Amygdala (tissue), 56 donors: ENCODE measurements at places on chromosomes 1 and 21.

DNA sequence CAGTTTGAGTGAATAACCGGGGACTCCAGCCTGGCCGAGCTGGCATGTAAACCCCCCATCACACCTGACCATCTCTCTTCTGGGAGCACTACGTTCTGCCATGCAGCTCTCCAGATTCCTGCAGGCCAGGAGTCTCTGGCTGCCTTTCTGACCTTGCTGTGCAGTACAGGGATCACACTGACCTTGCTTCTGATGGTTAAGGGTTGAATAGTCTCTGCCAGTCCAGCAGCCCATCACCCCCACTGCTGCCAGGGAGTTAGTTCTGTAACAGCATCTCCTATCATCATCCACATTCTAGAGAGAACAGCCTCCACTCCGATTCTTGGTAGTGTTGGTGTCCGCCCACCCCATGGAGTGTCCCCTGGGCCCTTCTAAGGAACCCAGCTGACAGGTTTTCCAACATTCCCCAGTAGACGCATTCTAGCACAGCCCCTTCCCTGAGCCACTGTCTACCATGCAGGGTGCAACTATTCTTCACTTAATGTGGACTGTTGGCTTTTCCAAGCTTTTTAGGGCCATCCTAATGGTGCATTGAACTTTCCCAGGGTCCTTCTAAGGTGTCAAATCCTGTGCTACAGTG is 109.8 kb downstream of the RIPK4 start:
- DNase-seq = no peak

- DNase-seq = no peak
Measured at GRCh38 chr1:169528215-169529067, 42.7 kb upstream of the SLC19A2 start.

DNA sequence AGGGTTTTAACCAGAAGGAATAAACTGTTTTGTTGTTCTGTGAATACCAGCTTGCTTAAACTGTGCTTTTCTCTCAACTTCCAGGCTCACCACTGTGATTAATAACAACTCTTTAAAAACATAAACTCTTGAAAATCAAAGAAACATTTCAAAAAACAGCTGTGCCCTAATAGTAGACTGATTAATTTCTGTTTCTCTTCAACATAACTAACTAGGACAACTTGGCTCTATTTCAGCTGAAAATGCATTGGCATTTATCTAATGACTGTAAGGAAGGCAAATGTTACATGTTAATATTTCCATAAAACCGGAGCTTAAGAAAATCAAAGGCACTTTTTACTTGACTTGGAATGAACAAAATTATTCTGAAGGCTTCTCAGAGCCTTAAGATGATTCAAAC is 656.1 kb upstream of the NEGR1 start:
- DNase-seq = no peak

DNA sequence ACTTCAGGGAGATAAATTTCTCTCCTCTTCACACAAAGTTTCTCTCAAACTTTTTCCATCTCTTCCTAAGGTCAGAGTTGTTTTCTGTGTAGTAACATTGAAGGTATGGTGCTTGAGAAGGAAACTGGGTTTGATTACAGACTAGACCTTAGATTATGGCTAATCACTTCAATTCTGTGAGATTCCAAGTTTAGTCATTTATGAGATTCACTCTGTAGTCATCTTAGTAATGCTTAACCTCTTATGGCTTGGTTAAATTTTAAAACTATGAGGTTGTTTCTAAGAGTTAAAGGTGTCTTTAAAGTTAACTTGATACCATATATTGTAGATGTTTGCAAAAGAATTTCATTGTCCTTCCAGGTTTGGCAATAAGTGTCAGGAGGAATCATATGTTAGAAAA is 1092.2 kb downstream of the KCNT2 start:
- DNase-seq = no peak

DNA sequence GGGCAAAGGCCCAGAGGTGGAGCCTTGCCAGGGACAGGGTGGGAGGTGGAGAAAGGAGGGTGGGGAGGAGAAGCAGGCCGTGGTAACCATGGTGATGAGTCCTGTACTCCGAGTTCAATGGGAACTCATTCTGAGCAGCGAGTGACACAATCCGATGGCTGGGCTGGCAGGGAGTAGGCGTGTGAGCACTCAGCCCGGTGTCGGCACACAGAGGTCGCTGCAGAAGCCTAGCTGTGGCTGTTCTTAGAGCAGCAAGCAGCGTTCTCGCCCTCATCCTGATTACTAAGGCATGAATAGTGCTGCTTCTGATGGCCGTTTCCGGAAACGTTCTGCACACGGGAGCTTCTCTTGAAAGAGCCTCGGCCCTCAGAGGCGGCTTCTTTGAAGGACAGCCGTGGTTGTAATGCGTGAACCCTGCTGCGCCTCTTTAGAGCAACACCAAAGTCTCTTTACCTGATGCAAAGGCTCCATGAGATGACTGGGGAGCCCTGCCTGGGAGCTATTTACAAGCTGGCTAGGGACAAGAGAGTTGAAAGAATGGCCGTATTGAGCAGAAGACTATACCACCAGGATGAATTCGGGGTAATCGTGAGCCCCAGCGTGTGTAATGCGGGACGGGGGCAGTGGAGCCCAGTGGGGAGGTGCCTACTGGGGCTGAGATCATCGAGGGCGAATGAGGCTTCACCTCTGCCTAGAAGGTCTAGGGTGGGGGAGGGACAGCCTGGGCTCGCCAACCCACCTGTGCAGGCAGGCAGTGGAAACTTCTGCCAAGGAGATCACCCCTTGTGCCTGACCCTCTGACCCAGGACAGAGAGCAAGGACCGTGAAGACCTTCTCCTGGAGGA is 72.8 kb upstream of the PAX7 start:
- DNase-seq = peak; percentile 23

DNA sequence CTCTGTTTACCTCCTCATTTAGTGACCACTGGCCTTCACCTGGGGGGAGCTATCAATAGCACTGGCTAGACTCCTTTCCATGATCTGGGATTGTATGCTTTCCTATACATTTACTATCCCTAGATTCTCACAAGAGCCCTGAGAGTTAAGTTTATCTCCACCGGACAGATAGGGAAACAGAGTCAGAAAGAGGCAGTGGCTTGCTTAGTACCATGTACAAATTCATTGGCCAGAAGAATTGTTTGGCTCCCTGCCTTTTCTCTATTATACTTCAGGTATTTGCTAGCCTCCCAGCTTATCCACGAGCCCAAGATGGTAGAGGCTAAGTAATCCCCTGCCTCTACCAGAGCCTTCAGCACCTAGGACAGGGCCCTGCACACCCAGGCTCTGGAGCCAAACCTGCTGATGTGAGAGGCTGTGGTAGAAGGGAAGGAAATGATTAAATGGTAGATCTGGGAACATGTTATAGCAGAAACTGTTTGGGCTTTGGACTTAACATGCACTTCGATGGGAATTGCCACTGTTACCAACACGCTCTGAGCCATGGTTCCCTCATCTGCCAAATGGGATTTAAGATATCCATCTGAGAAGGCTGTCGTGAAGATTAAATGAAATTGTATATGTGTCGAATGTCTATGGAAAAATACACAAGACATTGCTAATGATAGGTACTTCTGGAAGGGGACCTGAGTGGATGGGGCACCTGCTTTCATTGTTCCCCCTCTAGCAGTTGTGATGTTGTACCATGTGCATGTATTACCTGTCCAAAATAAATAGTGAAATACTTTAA is 3.1 kb upstream of the BLACAT1 start:
- no peak for DNase-seq

DNA sequence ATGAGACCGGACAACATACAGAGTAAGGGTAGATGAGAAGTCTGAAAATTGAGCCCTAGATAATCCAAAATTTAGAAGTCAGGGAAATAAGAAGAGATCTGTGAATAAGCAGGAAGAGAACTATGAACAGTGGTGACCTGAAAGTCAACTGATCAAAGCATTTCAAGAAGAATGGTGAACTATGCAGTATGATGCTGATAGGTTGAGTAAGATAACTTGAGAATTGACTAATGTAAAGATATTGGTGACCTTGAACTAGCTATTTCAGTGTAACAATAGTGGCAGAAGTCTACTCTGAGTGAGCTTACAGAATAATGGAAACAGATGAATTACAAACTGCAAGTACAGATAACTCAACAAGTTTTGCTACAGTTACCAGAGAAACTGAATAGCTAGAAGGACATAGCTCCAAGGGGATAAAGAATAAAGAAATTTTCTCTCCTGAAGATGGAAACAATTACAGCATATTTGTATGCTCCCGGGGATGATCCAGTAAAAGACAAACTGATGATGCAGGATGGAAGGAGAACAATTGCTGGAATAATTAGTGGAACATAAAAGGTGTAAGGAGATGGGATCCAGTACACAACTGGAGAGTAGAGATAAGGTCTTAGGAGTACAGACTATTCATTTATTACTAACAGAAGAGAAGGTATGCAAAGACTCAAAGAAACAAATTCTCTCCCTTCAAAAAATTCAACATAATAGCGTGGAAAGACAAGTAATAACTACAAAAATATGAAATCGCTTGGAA is 10.9 kb downstream of the NRDC start:
- no peak for DNase-seq

DNA sequence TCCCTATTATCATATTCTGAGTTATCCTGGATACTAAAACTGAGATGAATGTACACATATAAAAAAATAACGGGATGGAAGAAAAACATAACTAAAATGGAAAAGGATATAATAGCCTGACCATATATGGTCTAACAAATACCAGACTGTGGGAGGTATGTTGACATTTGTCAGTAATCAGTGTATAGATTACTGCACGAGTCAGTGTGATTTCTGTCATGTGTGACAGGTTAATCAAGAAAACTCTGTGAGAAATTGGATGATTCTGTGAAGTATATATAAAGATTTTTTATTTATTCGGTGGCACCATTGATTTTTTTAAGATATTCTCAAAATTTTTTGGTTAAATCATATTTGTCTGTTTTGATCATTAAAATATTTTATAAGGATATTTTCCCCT is 547.3 kb upstream of the B3GALT2 start:
- DNase-seq = no peak

- no peak for DNase-seq
Measured at GRCh38 chr1:40310983-40311642, 6.0 kb downstream of the COL9A2 start.

DNA sequence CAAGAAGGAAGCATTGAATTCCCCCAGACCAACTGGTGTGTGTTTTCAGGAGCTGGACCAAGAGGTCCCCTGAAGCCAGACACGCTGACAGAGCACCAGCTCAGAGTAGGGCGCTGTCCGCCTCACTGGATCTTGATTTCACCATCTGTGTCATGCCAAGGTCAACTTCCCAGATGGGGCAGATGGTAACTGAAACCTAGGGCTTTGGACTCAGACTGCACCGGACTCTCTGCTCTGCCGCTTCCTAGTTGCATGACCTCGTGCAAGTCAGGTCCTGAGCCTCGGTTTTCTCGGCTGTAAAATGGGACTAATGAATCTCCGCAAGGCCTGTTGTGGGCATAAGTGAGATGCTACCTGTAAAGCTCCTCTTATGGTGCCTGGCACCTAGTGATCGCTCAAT is 17.9 kb upstream of the CASZ1 start:
- DNase-seq = no peak

- no peak for DNase-seq
Measured at GRCh38 chr21:41925767-41926116, 28.1 kb downstream of the C2CD2 start.

- no peak for DNase-seq
Measured at GRCh38 chr1:110570307-110570706, 35.9 kb downstream of the KCNA2 start.

- DNase-seq = no peak
Measured at GRCh38 chr1:35173909-35174540, 18.9 kb downstream of the SFPQ start.

- DNase-seq = no peak
Measured at GRCh38 chr1:116677474-116678062, 10.0 kb upstream of the IGSF3 start.

- DNase-seq = no peak
Measured at GRCh38 chr1:75131565-75132241, 2.5 kb upstream of the LHX8 start.

GRCh38 chr1:15610167-15610566 is 7.1 kb upstream of the DDI2 start:
- no peak for DNase-seq

DNA sequence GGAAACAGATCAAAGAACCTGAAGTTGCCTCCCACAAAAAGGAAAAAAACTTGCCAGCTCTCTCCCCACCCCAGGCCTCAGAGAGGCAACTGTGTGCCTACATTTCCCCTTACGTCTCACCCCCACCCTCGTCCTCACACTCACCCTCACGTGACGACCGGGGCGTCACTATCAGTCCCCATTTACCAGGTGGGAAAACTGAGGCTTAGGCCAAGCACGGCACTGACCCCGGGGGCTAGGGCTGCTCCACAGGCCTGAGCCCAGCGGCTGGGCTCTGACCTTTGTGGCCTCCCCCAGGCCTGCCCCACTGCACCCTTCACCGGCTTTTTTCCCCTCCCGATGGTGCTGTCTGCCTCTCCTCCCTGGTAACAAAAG is 51.5 kb upstream of the RUNX3 start:
- DNase-seq = no peak

GRCh38 chr1:160910170-160910750 is 25.3 kb upstream of the ITLN1 start:
- no peak for DNase-seq

GRCh38 chr1:174769961-174770549 is 229.7 kb upstream of the CACYBP start:
- DNase-seq = no peak

DNA sequence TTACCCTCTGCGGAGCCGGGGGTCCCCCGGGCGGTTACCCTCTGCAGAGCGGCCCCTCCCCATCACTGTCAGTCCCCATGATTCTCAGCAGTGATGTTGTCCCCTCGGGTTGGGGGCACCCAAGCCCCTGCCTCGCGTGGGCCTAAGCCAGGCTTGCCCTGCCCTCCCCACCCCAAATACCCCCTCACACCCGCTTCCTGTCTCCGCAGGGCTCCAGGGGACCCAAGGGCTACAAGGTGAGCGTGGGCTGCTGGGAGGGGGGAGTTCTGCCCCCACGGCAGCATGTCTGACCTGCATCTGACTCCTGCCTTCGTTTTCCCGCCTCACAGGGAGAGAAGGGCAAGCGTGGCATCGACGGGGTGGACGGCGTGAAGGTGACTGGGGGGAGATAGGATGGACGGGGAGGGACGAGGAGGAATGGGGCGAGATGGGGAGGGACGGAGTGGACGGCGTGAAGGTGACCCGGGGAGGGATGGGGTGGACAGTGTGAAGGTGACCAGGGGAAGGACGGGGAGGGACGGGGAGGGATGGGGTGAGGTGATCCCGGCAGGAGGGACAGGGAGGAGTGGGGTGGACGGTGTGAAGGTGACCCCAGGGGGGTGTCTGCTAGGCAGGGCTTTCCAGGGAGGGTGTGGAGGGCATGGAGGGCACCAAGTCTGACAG is 8.6 kb downstream of the COL6A1 start:
- DNase-seq = no peak

- no peak for DNase-seq
Measured at GRCh38 chr1:193850745-193851144, 664.3 kb upstream of the B3GALT2 start.

- peak; percentile 64 for DNase-seq
Measured at GRCh38 chr21:44517175-44517899, 22.7 kb downstream of the KRTAP10-1 start.

GRCh38 chr1:239682046-239682445 is 295.7 kb downstream of the CHRM3 start:
- DNase-seq = no peak

GRCh38 chr1:168220470-168220871 is 5.3 kb upstream of the SFT2D2 start:
- DNase-seq = no peak
